ENCODE measurements at places on chromosomes 6 and 20.

DNA sequence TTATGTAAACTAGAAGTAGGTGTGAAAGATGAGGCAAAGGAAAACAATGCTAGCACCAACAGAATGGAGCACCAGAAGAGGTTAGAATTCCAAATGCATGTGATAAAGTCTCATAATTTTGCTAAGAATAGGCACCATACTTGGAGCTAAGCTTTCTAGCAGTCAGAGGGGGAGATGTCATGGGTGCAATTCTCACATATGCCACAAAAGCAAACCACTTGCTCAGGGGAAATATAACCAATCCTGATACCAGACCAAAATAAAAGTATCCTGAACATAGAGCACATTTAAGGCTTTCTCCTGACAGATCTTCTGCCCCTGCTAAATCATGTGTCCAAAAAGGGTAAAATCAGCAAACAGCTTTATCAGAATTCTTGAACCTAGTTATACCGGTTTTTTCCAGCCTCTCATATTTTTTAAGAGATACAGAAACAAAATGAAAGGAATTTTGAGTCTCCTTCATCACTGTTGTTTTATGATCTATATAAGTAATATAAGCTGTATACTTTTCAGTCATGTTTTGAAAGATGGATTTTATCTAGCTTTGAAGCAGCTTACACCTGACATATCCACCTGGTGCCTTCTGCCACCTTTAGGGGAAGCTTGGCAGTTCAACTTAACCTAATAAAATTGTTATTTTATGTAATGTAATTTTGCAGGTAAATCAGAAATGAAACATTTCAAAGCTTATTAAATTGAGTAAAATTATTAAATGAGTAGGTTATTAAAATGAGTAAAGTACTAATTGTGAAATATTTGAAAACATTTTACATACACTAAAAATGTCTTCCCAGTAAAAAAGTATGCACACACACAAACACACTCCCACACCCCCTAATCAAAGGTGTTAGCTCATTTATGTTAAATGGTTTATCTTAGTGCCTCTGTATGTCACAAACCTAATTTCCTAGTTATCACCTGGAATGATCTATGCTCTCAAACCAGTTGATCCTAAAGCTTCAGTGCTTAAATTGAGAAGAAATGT is 2.8 kb downstream of the SPO11 start:
- DNase-seq, result no peak

GRCh38 chr6:73081955-73082354 is 143.3 kb downstream of the KHDC1L start:
- DNase-seq, result no peak

- no peak for DNase-seq
Observed at GRCh38 chr6:92945799-92946198, 473.6 kb downstream of the EPHA7 start.

GRCh38 chr6:83431545-83432155 is 799 bp upstream of the ME1 start:
- no peak for DNase-seq

- DNase-seq, result no peak
Observed at GRCh38 chr20:13898012-13898612, 92.3 kb downstream of the SEL1L2 start.

- no peak for DNase-seq
Observed at GRCh38 chr6:39295611-39296011, 18.6 kb downstream of the KCNK17 start.

- peak; percentile 34 for DNase-seq
Observed at GRCh38 chr6:127855542-127856159, 45.2 kb downstream of the THEMIS start.

DNA sequence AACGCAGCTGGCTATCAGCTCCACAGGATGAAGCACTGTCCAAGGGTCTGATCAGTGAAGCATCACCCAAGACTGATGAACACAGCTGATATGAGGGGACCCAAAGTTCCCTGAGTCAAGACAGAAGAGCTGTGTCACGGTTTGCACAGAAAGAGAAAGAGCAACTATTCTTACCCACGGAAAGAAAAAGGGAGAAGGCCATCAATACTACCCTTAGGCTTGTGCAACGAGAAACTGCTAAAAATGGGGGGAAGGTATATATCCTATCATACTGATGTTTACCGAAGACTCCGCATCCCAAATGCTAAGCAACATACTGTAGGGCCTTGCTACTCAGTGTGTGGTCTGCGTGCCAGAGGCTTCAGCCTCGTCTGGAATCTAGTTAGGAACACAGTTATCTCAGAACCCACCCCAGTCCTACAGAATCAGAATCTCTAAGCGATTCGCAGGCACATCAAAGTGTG is 665 bp downstream of the FASTKD5 start:
- no peak for DNase-seq

DNA sequence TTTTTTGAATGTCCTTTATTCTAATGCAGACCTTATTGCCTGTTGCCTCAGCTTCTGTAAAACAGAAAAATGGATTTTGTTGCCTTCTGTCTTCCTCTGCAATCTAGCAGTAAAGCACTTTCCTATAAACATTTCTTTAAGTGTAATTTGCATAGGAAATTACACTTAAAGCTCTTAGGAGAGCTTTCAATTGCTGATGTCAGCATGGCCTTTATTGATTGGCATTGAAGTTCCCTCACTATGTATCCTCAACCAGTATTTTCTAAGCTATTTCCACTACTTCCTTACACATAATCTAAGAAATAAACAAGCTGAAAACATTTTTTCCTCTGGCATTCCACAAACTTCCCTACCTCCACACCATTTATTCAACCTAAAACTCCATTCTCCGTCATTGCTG is 22.3 kb downstream of the ADGRG6 start:
- DNase-seq, result no peak

DNA sequence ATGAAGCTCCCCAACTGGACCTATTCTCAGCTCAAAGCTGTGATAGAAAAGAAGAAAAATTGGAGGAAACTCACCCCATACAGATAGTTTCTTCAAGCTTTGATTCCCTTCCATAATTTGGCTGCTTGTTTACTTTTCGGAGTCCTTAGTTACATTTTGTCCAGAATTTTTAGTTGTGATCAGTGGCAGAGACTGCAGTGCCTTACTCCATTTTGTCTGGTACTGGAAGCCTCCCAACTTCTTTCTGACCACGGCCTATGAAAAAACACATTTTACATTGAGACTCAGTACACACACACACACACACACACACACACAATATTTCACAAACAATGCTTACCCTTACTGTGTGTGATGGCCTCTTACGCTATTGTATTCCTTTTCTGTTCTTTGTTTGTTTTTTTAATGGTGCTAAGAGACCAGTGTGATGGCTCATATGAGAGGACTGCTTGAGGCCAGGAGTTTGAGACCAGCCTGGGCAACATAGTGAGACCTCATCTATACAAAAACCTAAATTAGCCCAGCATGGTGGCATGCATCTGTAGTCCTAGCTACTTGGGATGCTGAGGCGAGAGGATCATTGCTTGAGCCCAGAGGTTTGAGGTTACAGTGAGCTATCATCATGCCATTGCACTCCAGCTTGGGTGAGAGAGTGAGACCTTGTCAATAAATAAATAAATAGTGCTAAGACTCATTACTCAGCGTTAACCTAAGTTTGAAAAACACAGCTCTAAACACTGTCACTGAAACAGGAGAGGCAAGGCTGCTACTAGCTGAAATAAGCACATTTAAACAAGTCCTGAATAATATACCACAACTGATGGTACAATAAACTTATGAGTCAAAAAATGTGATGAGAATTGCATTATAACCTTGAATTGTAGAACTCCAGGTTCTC is 13.8 kb upstream of the RNF8 start:
- no peak for DNase-seq

DNA sequence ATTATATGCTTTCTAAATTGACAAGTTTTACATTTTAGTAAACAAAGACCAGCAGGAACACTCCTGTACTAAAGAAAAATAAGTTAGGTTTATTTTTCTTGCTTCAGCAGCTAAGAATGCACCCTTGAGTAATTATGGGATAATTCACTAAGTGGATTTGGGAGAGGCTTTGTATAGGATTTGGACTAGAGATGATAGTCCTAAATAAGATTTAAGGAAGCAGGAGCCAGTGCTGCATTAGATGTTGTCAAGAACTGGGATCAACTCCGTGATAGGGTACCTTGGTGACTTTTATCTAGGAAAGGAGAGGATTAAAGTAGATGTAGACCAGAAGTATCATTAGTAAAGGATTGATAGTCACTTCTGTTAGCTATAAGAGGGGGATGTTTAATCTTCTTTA is 4.1 kb upstream of the C6orf141 start:
- no peak for DNase-seq

- no peak for DNase-seq
Observed at GRCh38 chr6:152634773-152635172, 2.4 kb downstream of the SYNE1 start.

- no peak for DNase-seq
Observed at GRCh38 chr6:56574292-56574691, 68.4 kb downstream of the DST start.

- DNase-seq, result no peak
Observed at GRCh38 chr6:116543149-116543548, 2.3 kb downstream of the TRAPPC3L start.

GRCh38 chr20:57261457-57262251 is 4.8 kb downstream of the BMP7 start:
- DNase-seq, result no peak

DNA sequence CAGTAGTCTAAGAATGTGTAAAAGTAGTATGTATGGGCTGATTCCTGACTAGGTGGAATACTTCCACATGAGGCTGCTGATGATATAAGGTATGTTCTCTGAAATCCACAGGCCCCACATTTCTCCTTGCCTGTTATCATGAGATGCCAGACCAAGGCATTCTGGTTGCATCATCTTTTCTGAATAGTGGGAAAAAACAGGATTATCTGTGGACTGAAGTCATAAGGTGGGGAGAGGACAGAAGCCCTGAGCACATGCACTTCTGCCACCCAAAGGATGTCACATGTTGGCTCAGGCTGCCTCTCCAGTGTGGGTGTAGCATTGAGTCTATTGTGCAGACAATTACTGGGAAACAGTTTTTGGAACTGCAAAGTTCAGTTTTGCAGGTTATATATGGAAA is 184.5 kb upstream of the RAB32 start:
- no peak for DNase-seq

GRCh38 chr20:16699293-16699692 is 30.5 kb upstream of the SNRPB2 start:
- DNase-seq, result no peak

- DNase-seq, result no peak
Observed at GRCh38 chr20:3716195-3716834, 3.9 kb upstream of the SIGLEC1 start.

- DNase-seq, result no peak
Observed at GRCh38 chr6:34053721-34054120, 92.2 kb downstream of the GRM4 start.

DNA sequence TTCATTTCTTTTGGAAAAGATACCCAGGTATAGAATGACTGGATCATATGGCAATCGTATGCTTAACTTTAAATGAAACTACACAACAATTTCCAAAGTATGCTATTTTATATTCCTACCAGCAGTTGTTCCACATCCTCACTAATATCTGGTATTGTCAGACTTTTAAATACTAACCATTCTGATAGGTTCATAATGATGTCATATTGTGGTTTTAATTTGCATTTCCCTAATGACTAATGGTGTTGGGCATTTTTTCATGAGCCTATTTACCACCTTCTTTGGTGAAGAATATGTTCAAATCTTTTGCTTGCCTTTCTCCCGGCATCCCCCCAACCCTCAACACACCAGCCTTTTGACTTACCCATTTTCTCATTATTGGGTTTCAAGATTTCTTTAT is 96.2 kb upstream of the HMGN3 start:
- DNase-seq, result no peak

- no peak for DNase-seq
Observed at GRCh38 chr6:2259002-2259494, 13.6 kb upstream of the GMDS start.

DNA sequence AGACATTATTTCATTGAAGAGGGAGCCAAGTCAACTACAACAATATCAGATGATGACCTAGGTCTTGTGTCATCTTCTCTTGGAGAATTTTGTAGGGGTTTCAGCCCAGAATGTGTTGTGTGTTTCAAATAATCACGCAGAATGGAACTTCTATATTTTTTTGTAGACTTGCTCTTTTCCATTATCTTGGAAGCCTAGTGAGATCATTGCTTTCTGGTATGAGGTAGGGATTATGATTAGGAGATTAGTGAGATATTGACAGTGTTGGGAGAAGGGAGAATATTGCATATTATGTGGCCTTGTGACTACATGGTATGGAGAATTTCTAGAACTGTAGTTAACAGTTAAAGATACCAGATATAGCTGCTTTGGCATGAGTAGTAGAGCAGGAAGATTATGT is 423.6 kb upstream of the PLCB4 start:
- DNase-seq, result no peak

GRCh38 chr6:12715437-12715836 is 1.1 kb upstream of the PHACTR1 start:
- no peak for DNase-seq

- no peak for DNase-seq
Observed at GRCh38 chr6:51352506-51353029, 533.9 kb downstream of the TFAP2B start.

GRCh38 chr20:33862709-33863403 is 51.7 kb downstream of the CHMP4B start:
- DNase-seq, result peak; percentile 17

DNA sequence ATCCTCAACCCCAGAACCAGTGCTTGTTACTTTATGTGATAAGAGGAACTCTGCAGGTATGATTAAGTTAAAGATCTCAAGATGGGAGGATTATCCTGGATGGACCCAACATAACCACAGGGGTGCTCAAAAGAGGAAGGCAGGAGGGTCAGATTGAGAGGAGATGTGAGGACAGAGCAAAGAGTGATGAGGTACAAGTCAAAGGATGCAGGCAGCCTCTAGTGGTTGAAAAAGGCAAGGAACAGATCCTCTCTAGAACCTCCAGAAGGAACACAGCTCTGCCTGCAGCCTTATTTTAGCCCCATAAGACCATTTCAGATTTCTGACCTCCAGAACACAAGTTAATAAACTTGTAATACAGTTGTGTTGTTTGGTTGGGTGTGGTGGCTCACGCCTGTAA is 41.2 kb downstream of the PDSS2 start:
- DNase-seq, result no peak

- no peak for DNase-seq
Observed at GRCh38 chr20:10002866-10003265, 31.9 kb upstream of the ANKEF1 start.

GRCh38 chr20:7302250-7302649 is 534.8 kb downstream of the BMP2 start:
- DNase-seq, result no peak

DNA sequence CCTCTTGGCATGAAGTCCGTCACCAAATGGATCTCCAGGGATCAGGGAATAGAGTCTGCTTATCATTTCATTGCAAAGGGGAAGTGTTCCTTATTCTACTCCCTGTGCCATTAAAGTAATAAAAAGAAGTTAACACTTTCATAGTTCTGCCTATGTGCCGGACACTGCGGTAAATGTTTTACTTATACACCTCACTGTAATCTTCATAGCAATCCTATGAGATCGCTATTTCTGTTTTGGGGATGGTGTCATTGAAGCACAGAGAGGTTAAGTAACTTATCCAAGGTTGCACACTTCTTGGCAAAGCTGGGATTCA is 177.7 kb downstream of the TSHZ2 start:
- no peak for DNase-seq

GRCh38 chr6:89330910-89331309 is 15.8 kb upstream of the GABRR2 start:
- no peak for DNase-seq
